ENCODE measurements at places on chromosomes 5 and 9. TPM values are rescaled to one million over a fixed set of nuclear protein-coding genes. Genes with fewer than 3 reads are reported as not detected.

DNA sequence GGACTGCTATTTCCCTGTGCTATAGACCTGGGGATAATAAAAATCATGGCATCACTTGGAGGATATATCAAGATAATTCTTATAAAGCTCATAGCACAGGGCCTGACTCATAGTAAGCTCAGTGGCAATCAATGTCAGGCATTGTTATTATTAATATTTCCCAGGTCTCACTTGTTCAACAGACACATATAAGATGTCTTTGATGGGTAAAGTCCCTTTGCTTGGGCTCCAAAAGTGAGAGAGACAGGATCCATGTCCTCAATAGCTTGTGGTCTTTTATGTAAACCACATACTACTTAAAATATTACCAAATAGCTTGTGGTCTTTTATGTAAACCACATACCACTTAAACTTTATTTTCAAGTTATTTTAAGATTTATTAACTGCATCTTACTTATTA is 11.2 kb downstream of the SH3RF2 start:
- no peak for DNase-seq

DNA sequence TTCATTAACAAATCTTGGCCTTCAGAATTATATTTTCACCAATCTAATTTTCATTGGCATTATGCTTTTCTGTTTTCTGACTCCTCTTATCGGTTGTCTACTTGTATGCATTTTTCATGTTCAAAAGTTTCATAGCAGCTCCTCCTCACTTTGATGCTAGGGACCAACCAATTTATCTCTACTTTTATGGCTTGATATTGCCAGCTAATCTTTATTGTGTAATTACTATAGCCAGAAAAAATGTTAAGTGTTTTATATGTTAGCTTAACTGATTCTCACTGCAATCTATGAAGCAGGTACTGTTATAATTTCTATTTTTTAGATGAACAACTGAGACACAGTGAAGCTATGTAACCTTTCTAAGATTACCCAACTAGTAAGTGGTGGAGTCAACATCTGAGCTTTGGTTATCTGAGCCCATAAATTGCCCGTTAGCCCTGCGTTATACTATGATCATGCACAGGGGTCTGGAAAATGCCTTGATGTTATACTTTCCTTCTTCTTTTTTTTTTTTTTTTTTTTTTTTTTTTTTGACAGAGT is 34.4 kb upstream of the TNC start:
- no peak for DNase-seq

DNA sequence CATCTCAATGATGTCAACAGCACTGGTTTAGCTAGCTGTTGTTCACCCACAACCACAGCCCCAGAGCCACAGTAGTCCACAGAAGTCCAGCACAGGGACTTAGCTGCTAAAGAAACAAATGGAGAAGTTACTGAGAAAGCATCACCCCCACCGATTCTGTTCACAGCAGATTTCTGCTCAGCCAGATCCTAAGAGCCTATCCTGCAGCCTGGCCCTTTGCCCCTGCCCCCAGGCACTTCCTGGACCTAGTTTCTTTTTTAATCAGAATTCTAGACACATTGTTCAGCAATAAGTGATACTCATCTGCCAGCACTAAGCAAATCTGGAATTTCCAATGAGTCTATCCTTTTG is 7.4 kb downstream of the B4GALT1 start:
- DNase-seq = no peak

GRCh38 chr5:135365281-135365680 is 33.8 kb downstream of the MACROH2A1 start:
- DNase-seq = no peak

GRCh38 chr9:89597711-89598362 is 7.0 kb upstream of the GADD45G start:
- DNase-seq = peak; percentile 13

DNA sequence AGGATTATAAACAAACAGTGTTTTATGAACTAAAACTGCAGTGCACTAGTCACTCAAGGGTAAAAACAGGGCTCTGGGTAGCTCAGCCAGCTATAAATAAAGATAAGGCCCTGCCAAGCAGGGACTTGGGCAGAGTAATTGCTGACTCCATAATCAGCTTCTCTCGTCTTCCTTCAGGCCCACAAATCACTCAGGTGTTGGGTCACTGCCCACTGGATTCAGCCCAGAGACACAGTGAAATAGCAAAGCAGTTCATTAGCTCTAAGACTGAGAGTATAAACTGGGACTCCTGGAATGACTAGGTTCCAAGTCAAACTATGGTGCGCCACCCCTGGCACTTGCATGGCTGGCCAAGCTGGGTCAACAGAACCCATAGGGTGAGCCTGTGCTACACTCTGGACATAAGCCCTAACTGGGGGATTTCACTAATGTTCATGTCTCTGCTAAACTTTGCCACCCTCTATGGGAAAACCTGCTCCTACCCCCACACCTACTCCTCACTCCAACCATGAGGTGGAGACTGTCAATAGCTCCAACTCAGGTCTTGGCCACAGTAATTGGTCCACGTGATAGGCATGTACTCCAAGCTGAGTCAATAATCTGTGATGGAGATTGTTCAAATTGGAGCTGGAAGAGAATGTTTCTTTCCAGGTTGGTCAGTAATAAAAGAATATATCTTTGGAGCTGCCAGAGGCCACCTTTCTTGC is 158.5 kb downstream of the SLIT3 start:
- no peak for DNase-seq

The MARCHF11 gene
- total RNA-seq = 3.6 TPM

The MARCHF3 gene
- total RNA-seq = 13.3 TPM
